ENCODE measurements at places on chromosomes 2 and 18.

DNA sequence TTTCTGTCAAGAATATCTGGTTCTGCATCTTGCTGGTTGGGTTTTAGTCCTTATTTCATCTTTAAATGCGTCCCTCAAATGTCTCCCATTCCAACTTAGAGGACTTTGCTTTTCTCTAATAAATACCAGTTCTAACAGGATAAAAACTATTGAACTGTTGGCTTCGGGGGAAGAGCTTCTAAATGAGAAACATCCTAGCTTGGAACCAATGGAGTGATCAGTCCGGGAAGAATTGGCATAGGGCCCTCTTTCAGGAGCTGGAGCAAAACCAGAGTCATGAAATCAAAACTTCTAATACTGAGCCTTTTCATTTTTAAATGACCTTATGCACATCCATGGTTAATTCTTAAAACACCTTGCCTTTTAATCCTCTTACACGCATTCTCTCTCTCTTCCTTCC, 401.6 kb upstream of the SMIM21 start:
- DNase-seq: no peak

DNA sequence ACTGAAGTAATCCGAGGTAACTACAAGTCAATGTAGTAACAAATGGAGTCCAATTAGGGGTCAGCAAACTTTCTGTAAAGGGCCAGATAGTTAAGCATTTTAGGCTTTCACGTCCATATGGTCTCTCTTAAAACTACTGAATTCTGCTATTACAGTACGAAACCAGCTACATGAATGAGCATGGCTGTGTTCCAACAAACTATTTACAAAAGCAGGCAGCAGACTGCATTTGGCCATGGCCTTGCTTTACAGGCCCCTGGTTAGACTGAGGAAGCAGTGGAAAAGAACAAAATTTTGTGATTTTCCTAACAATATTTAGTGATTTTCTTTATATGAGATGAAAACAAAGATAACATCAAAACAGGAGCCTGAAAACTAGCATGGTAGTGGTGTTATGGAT, 64.0 kb downstream of the RTN4 start:
- no peak for DNase-seq

- DNase-seq: no peak
Measured at GRCh38 chr18:68916734-68917133, 118.9 kb downstream of the CCDC102B start.

- DNase-seq: no peak
Measured at GRCh38 chr18:44229693-44230108, 451.0 kb upstream of the SETBP1 start.

GRCh38 chr2:198116756-198117155, 312.4 kb downstream of the PLCL1 start:
- DNase-seq: no peak

GRCh38 chr2:11343650-11344341, 640 bp downstream of the ROCK2 start:
- DNase-seq: peak; percentile 30

DNA sequence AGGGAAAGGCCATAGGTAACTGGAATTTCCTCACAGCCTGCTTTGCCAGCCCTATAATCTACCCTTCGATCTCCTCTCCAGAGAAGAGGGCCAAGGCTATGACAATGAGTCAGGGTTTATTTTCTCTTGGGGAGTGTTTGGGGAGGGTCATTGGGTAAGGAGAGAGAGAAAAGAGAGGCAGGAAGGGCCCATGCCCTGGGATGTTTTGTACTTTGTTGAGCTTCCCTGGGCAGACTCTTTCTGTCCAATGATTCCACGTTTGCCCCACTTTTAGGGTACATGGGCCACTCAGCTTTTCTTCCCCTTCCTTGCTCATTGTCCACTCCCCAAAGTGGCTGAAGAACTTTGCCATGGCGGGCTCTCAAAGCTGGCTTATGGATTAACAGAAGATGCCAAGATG, 224.2 kb downstream of the ALK start:
- no peak for DNase-seq

DNA sequence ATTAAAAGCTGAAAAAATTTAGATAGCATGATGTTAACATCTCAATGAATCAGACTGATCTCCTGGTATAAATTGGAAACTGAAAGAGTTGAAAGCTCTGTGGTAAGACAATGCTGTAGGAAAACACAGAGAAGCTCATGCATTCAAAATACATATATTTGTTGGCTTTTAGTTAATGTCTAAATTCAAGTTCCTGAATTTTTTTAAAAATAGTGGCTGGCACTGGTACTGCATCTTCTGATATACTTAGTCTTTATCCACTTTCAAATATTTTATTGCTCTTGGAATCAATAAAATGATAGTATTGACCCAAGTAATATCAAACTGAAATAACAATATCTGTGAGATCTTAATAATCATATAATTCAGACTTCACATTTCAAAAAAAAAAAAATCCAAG, 151.4 kb upstream of the FIGN start:
- DNase-seq: no peak

DNA sequence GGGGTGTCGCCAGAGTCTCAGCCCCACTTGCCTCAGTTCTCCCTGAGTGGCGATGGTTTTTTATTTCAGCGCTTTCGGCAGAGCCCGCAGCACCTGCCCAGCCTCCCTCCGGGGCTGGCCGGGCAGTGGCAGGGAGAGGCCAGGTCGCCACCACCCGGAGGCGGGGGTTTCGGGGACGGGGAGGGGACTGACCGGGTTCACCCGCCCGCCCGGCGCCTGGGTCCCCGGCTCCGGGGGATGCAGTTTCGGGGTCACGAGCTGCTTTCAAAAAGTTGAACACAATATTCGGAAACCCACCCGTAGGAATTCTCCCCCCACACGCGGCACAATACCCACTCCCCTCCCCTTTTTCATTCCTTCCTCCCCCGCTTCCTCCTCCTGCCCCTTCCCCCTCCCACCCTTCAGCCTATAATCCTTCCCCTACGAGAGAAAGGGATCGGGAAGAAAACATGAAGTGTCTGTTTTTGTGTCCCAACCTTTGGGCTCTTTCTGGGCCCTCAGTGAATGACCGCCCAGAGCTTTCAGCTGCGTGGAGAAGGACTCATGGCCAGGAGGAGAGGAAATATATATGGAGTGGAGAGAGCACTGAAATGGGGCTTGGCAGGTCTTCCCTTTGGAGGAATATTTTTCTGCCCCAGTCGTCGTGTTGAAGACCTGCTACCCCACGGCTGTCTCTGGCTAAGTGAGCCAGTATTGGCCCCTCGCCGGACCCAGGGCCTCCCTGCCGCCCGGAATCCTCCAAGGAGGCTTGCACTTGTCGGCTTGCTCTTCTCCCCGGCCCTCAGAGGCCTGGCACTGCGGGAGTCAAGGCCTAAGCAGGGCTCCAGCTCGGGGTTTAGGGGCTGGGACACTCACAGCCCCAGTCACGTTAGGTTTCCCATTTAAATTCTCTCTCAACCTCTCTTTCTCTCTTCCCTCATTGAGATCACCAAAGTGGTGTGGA, 2.1 kb upstream of the SIX3 start:
- DNase-seq: no peak

- DNase-seq: no peak
Measured at GRCh38 chr2:197161774-197162173, 148.8 kb downstream of the ANKRD44 start.

- DNase-seq: no peak
Measured at GRCh38 chr2:43220229-43220751, 6.1 kb downstream of the ZFP36L2 start.

GRCh38 chr2:43152186-43152585, 74.2 kb downstream of the ZFP36L2 start:
- DNase-seq: no peak

DNA sequence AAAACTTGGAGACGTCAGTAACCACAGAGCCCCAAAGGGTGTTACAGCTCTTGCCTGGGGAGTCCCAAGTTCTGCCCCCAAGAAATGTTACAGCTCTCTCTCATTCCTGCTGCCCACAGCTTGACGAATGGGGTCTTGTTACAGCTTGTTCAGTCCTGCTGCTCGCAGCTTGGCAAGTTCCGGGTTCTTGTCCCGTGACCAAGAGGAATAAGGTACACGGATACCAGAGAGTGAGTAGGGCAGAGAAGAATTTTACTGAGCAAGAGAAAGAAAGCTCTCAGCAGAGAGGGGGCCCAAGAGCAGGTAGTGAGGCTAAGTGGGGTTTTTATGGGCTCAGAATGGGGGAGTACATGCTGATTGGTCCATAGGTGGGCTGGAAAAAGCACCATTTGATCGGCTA, 27.2 kb downstream of the SLC39A6 start:
- no peak for DNase-seq

- no peak for DNase-seq
Measured at GRCh38 chr2:122681626-122682025, 926.2 kb downstream of the TSN start.

DNA sequence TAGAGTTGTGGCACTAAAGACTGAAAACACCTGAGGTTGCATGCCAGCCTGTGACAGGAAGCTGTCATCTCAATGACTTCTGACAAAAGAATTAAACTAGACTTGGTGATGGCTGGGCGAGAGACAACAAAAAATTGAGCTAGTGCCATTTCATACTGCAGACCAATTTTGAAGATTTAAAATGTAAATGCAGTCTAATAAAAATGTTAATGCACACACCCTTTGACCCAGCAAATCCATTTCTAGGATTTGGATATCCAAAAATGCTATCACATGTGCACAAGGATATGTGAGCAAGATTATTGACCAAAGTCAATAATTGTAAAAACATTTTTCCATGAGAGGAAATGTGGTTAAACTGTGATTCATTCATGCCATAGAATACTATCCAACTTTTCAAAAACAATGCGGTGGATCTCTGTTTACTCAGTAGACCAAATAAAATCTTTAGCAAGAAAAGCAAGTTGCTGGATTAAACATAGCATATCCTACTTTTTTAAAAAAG, 5.6 kb downstream of the FBXO36 start:
- DNase-seq: no peak

DNA sequence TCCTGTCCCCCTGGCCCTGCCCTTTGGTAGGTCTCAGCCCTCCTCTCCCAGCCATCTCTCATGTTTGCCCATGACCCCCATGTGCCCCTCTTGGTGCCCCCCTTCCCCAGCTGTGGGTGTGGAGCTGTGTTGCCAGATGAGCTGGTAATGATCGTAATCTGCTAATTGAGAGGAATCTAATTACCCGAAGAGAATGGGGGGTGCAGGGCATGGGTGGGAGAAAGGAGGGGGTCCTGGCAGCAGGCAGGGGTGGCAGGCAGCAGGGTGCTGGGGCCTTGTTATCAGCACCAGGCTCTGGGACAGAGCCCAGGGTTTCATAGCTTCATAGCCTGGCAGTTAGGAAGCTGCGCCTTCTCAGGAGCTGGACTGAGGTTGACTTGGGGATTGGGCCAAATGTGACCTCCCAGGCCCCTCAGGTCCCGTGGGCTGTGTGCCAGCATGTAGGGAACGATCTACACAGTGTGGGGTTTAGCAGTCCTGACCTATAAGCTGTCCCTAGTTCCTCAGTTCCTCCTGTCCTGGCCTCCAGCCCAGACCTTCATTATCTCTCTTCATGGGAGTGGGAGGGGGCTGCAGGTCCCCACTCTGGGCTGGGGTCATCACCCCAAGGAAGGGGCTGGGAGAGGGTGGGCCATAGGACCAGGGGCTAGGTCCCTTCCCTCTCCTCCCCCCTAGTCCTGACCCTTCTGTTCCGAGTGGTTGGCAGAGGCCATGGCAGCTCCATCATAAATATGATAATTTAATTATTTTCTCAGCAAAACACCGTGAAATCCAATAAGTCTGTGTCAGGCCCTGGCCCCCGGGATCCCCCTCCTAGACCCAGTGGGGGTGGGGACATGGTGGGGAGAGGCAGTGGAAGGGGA, 6.5 kb upstream of the ASIC4 start:
- no peak for DNase-seq

DNA sequence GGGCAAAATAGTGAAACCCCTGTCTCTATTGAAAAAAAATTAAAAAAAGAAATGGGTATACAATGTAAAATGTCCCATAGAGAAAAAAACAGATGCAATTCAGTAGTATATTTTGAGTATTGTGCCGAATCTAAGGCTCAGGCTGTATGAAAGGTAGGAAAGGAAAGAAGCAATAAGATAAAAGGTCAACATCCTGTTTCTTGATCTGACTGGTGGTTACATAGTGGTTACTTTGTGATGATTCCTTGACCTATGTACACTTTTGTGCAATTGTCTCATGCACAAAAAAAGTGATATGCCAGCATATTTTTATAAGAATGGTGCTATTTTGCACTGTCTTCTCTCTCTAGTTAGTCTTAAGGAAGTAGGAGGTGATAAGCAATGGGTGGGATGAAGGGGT, 1333.7 kb upstream of the TMEFF2 start:
- no peak for DNase-seq

- no peak for DNase-seq
Measured at GRCh38 chr2:205990104-205990503, 95.9 kb downstream of the INO80D start.

DNA sequence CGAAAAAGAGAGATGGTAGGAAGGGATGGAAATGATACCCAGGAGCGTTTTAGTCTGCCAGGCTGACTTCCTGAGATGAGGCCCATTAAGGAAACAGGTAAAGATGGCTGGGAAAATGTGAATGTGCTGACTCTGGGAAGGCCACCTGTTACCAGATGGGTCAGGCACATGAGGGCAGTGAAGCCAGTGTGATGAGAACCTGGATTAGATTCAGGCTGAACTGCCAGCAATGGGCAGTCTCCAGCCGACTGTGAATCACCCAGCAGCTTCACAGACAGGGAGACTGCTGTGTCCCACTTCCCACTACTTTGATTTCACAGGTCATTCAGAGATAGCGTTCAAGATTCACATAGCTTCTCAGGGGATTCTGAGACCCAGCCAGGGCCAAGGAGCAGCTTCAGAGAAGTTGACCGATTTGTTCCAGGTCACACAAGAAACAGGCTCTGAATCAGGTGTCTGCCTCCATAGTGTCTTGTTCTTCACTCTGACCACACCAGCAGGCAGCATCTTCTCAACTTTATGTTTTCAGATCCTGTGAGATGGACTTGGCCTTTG, 26.4 kb downstream of the CAPN13 start:
- no peak for DNase-seq

DNA sequence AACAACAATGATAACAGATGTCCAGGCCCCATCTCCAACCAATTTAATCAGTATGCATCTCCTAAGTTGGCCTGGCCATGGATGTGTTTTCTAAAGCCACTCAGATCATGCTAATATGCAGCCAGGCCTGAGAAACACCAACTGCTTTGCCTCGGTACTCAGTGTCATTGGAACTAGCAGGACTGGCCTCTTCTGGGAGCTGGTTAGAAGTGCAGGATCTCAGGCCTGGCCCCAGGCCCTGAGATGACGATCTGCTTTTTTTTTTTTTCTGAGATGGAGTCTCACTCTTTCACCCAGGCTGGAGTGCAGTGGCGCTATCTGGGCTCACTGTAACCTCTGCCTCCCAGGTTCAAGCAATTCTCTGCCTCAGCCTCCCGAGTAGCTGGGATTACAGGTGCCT, 69.1 kb downstream of the IRS1 start:
- no peak for DNase-seq

DNA sequence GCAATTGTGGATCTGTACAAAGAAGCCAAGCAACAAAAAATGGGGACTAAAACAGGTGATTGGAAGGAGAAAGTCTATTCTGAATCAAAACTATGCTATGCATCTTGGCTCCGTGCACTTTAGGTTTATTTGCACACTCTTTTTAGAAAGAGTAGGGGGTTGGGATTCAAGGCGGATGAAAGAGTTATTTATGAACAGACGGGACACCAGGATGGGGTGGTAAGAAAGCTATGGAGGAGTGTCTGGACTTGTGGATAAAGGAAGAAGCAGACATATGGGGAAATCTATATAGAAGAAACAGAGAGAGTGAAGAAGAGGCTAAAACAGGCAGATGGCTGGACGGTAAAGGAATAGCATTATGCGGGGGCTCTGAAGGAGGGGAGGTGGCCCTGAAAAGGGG, 57.8 kb downstream of the TCF4 start:
- no peak for DNase-seq

- no peak for DNase-seq
Measured at GRCh38 chr2:41182961-41183360, 731.1 kb upstream of the SLC8A1 start.

Measured in stimulated activated CD4-positive, alpha-beta T cell treated with anti-CD3 and anti-CD28 coated beads, Interleukin-1b, Interleukin-23, amount 100 ng/mL, for 48 hours (primary cell).